ENCODE measurements at places on chromosomes 12 and 14.

DNA sequence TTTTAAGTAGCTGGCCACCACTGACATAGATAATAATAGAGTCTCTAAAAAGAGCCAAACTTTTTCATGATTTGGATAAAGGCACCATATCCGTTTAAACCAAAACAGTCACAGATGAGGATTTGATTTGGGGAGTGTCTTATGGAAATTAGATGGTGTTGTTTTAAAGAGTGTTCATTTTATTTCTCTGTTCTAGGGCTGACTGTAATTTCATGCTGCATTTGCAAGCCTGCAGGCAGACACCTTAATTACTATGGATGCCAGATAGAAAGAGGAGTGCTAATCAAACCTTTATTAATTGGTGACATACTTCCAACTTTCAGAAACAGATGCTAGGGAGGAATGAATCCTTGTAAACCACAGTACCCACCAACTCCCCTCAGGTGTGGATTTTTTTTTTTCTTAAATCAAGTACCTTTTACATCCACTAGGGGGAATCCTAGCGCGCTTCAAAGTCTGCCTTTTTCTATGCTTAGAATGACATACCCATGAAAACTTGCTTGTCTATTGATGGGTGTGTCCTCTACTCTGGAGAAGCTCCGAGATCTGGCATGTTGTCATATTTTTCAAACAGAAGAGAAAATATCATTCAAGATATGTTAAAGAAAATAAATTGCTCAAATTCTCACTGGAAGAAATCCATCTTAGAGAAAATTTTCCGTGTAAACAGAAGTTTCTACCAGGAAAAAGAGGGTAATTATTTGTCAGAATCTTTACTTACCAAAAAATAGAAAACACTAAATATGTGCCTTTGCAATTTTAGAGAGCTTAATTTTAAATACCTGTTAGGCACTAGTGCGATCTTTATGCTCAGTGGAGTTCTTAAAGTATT lies 14.2 kb upstream of the PLXNC1 start:
- DNase-seq, result peak; percentile 59

- DNase-seq, result no peak
These were observed 7.9 kb downstream of the GABARAPL1 start for GRCh38 chr12:10220398-10221077.

DNA sequence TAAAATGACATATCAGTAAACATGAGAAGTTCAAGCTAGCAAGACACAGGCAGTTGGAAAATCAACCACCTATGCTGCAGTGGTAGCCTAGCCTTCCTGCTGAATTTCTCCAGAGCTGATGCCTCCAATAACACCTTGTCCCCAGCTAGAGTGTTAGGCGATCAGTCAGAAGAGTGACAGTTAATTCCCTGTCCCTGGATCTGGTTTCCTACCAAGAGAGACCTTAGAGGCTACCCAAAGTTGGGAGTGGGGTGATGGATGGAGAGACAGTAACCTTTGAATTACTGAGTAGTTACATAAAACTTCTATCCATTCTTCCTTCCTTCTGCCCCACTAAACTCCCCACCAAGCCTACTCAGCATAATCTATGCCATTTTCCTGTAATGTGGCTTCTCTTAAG lies 1.9 kb upstream of the ANO2 start:
- DNase-seq, result no peak

DNA sequence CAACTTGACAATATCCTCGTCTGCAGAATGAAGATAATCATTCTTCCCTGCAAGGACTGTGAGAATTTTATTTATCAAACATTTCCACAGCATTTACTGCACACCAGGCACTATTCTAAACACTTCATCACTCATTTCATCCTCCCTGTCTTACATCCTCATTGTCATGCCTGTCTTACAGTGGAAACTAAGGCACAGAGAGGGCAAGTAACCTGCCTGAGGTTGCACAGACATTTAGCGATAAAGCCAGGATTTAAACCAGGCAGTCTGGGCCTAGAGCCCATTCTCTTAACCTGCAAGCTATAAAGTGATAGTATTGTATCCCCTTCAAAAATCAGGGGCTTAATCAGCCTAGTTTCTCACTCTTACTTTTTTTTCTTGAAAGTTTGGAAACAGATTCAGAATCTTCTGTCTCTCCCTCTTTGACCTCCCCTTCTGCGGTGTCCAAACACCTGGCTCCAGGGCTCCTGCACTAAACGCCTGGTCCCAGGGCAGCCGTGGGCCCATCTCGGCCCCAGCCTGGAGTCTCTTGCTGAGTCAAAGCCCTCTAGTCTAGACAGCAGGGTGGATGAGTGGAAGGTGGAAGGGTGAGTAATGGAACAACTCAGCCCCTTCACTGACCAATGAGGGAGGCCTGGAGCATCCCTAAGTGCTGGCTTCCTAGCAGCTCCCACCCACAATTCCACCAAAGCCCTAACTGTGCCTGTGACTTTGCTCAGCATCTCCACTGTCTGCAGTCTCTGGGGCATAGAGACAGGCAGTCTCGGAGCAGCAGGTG lies 12.5 kb downstream of the ISM2 start:
- DNase-seq, result no peak

- no peak for DNase-seq
These were observed 19.6 kb downstream of the TMPRSS12 start for GRCh38 chr12:50862316-50862715.

DNA sequence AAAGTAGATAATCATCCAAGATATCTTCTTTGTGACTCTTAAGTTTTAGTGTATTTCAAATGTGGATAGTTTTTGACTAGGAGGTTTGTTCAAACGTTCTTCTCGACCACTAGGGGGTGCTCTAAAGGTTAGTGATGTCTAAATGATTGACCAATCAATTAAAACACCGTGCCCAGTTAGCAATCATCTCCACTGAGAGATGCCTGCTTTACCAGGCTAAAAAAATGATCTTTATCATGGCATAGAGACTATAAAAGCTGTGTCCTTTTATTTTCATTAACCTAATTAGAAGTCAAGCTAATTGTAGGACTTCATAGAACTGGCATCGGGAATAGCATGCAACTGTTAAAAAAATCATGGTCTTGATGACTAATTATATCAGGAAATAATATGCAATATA lies 153.9 kb downstream of the PRKCH start:
- DNase-seq, result peak; percentile 58

Data from NCI-H1105 (cell line).